ENCODE measurements at places on chromosomes 7 and 10.
A peak's percentile ranks its signal among the peaks of the same experiment; 100 is the strongest.

- DNase-seq: no peak
These were observed 5.1 kb upstream of the ZNF503 start for GRCh38 chr10:75406462-75407223.

GRCh38 chr10:74384615-74385183 lies 233.7 kb downstream of the ADK start:
- no peak for DNase-seq

GRCh38 chr10:44706745-44707144 lies 204.4 kb upstream of the TMEM72 start:
- peak; percentile 91 for DNase-seq

DNA sequence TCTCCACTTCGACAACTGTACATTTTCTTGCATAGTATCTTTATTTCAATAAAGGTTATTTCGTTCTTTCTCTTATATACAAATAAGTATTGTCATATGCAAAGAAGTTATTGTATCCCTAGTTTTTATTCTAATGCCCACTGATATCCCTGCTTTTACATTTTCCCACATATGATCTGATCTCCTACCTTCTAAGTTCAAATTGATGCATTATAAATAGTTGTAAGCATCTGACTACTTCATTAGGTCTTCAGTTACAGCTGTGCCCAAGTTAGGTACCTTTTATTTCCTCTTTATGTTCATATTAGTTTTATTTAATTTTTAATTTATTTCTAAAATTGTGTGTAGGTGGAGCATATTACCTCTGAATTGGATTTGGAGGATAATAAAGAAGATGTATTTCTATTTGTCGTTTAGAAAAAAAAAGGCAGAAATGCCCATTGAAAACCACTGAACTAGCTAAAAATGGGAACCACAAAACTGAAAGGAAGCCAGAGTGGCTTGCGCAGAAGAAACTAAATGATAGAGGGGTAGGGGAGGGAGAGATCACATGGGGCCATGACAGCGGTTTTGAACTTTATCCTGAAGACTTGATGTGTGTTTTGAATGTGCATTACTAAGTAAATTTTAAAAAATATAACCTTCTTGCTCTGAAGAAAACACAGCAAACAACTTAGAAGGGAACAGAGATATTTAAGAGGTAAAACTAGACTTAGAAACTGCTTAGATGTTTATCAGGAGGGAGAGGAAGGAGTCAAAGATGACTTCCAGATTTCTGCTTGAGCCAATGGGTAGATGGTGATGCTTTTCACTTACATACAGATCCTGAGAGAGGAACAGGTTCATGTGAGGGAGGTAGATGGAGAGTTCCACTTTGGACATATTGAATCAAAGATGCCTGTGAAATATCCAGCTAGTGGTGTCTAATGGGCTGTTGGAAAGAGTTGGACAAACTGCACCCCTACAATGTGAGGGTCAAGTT lies 9.3 kb upstream of the ZC3HAV1L start:
- DNase-seq: no peak

GRCh38 chr10:74150204-74150989 lies at the start of gene AP3M1:
Gene AP3M1, minus strand, starts transcription at chr10:74150828. Its CDS starts 12,449 bp downstream, at chr10:74138379.
- peak; percentile 74 for DNase-seq
